H4 (cell line): ENCODE measurements at places on chromosomes 4 and X. TPM values are rescaled to one million over a fixed set of nuclear protein-coding genes. Genes with fewer than 3 reads are reported as not detected.

DNA sequence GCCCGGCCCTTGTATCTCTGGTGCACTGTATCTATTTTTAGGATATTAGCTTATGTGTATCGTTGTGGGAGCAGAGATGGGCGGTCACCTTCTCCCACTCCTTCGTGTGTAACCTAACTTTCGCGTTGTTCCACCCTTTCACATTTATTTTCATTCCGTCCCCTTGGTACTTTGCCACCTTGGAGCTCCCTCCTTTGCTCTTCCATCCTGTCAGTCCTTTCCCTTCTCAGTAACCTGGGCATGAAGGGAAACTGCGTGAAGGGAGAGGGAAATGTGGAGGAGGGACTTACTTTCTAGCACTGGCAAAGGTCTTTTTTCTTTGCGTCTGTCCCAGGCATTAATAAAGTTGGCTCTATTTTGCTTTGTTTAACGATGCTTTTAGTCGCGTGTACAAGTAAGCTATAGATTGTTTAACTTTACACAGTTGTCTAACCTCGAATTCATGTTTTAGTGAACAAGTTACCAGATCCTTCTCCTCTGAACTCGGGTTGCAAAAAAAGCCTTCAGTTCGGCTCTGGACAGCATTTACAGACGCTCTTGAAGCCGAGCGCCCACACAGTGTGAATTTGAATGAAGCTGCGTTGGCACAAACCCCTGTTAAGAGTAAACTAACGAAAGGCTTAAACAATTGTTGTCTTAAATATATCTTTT, 3.9 kb downstream of the PCDH10 start:
- no peak for DNase-seq

DNA sequence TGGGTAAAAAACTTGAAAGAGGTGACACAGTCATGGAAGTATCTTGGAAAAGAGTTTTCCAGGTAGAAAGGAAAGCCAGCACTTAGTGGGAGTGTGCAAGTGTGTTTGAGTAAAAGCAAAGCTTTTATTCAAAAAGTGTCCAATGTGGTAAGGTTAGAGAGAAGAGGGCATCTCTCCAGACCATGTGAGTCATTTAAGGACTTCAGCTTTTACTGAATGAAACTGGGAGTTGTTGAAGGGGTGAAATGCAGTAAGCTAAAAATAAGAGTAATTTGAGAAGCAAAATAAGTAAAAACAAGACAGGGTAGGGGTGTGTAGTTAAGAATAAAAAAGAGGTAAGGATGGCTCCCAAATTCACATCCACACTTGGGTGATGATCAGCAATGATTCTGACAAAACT, 238.9 kb downstream of the SLC7A11 start:
- no peak for DNase-seq

DNA sequence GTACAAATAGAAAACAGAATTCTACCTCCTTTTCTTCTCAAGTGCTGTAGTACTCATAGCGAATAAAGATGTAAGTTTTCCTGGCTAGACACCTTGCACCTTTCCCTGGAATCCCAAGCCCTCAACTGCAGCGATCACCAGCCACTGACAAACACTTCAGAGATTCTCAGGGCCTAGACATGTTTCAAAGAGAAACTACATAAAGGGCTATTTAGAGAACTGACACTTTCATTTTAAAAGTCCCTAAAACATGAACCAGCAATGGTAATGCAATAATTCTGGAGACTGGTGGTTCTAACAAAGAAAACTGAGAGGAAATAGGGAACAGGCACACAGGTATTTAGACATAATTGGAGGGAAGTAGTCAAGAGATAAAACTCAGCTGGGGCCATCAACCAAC, 35.7 kb downstream of the FANCB start:
- DNase-seq = no peak

- peak; percentile 53 for DNase-seq
These were observed 95.4 kb upstream of the PLAC1 start for GRCh38 chrX:134753718-134754008.

DNA sequence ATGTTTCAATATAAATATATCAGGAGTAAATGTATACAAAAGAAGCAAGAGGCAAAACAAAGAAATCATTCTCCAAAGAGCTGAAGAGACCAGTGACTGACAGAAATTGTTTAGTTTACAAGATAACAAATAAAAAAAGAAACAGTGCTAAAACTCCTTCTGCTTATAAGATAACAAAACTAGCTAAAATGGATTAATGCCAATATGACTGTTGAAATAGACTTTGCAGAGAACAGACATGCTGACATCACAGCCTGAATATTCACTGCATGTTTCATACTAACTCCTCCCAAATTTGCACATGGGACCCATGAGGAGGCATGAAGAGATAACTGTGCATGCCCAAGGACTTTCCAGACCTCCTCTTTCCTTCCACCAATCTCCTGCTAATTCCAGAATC, 6.2 kb upstream of the GABRA4 start:
- peak; percentile 25 for DNase-seq

- DNase-seq = no peak
These were observed 64.4 kb upstream of the AFAP1 start for GRCh38 chr4:8004066-8004465.

- peak; percentile 88 for DNase-seq
These were observed 446.2 kb downstream of the RAPGEF2 start for GRCh38 chr4:159549098-159549518.

DNA sequence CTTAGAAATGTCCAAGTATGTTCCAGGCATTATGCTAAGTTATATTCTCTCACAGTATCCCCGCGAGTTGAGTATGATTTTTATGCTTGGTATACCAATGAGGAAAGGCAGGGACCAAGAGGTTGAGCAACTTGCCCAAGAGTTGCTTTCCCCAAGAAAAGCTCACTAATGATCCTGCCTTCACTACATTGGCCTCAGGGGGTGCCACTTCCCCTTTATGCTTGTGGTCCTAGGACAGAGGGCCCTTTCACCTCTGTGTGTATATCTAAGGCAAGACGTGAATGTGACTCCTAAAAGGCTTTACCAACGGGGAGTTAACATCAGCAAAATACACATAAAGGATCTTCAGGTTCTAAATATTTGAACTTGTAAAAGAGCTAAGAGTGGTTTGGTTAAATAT, 164.4 kb upstream of the CPEB2 start:
- no peak for DNase-seq

GRCh38 chr4:117383468-117383867, 298.1 kb upstream of the TRAM1L1 start:
- no peak for DNase-seq

- DNase-seq = no peak
These were observed 37.3 kb downstream of the AGA start for GRCh38 chr4:177404986-177405385.

PROM1 gene
- not detected in 2 replicates for total RNA-seq

SMIM10 gene
- total RNA-seq = 7.2 and 7.6 TPM in 2 replicates

ZCCHC18 gene
- total RNA-seq = 1.5 and 2.1 TPM in 2 replicates

HMX1 gene
- total RNA-seq = 5.1 and 7.3 TPM in 2 replicates
